ENCODE measurements at places on chromosomes 1 and 21. TPM values are rescaled to one million over a fixed set of nuclear protein-coding genes. Genes with fewer than 3 reads are reported as not detected.

DNA sequence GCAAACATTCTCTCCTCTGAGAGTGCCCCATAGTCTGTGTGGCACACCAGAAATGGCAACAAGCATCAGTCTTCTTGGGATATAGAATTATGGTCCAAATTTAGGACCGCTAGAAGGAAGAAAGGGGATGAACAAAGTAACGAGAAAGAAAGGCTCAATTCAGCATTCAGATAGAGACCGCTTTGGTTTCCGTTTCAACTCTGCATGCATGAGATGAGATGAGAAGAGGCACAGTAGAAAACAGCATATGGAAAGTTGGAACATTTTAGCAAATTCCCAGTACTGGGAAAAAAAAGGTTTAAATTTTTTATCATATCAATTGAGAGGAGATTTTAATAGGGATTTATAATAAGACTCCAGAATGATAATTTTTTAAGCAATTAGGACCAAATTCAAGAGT, 595.5 kb upstream of the CHRM3 start:
- DNase-seq = no peak

DNA sequence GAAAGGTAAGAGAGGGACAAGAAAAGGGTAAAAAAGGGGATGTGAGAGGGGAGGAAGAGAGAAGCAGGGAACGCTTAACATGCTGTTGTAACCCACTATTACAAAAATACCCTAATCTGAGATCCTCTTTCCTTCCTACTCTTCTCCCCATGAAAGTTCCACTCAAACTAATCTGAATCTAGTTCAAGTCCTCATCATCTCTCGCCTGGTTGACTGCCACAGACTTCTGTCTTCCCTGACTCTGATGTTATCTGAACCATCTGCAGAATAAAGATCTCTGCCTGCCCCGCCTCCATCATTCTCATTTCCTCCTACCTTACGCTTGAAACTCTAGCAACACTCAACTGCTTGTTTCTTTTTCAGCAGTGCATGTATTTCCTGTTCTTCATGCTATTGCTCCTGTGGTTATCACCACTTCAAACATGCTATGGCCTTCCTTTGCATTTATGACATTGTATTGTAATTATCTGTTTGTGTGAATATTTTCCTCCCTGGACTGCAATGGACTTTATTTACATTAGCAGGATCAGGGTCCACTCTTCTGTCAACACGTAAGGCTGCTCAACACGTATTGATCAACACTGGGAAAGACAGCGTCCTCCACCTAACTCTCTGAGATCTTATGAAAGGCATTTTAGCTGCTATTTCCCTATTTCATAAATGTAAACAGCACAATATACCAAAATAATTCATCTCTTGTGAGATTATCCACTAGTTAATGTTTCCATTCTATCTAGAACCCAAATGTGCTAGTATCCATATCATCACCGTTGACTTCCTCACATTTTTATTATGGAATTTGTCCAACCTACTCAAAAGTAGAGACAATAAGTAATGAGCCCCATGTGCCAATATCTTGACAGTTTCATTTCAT, 215.5 kb upstream of the USP25 start:
- DNase-seq = no peak

SPATA45 gene
- total RNA-seq = 0.44 TPM

HNRNPCL2 gene
- total RNA-seq = not detected

Data from foreskin keratinocyte (primary cell).